CD4-positive, alpha-beta T cell treated with Interferon alpha-2 for 1 hour (primary cell): ENCODE measurements at places on chromosomes 5 and 9.
A peak's percentile ranks its signal among the peaks of the same experiment; 100 is the strongest.

DNA sequence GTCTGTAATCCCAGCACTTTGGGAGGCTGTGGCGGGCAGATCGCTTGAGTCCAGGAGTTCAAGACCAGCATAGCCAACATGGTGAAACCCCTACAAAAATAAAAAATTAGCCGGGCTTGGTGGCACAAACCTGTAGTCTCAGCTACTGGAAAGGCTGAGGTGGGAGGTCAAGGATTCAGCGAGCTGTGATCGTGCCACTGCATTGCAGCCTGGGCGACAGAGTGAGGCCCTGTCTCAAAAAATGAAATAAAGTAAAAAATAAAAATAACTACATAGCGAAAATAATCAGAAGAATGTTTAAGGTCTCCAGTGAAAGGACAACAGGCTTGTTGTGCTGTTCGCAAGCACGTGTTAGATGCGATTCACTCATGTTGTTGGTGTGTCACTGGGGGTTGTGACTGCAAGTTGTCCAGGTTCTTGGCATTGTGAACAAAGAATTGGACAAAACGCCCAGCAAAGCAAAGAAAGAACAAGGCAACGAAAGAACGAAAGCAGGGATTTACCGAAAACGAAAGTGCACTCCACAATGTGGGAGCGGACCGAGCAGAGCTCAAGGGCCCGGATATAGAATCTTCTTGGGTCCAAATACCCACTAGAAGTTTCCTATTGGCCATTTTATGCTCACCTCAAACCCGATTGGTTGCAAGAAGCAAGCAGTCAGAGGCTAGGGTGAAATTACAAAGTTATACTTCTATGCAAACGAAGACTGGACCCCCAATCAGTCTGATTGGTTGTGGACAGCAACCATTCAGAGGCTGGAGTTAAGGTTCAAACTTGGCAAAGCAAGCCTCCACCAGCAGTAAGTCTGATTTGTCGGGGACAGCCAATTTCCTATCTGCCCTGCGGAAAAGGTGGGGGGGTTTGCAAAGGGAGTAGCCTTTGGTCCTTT is 844 bp upstream of the MCCC2 start:
- no peak for DNase-seq

DNA sequence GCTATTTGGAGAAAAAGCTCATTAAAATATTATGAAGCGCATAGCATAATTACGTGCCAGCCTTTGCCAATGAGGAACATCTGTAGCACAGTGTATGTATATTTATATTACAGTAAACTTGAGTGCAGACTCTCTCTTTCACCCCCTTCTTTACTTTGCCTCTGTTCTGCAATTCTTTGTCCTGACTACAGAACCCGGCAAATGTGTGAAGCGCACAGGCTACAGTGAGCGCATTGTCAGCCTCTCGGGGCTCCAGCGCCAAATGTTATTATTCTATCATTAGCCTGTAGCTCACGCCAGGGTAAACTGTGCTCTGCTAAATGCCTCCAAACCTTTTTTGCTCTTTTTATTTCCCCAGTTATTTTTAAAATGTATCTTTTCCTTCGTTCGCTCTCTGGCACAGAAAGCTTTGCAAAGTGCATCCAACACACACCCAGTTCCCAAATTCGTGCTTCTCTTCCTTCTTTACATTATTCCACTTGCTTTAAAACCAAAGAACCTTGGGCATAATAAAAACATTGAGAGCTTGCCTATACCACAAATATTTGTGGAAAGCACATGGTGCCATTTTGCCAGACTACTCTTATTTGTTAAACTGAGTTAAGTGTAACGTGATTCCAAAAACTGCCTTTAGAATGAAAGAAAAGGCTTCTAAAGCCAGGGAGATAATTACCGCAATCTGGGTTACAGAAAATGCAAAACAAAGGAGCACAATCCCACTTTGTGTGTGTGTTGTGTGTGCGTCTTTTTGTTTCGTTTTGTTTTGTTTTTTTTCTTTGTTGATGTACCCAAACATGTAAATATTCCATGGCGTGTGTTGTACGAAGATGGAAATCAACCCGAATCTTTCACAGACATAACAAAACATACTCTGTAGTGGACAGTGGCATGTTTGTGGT is 164.1 kb upstream of the MPDZ start:
- DNase-seq: no peak

DNA sequence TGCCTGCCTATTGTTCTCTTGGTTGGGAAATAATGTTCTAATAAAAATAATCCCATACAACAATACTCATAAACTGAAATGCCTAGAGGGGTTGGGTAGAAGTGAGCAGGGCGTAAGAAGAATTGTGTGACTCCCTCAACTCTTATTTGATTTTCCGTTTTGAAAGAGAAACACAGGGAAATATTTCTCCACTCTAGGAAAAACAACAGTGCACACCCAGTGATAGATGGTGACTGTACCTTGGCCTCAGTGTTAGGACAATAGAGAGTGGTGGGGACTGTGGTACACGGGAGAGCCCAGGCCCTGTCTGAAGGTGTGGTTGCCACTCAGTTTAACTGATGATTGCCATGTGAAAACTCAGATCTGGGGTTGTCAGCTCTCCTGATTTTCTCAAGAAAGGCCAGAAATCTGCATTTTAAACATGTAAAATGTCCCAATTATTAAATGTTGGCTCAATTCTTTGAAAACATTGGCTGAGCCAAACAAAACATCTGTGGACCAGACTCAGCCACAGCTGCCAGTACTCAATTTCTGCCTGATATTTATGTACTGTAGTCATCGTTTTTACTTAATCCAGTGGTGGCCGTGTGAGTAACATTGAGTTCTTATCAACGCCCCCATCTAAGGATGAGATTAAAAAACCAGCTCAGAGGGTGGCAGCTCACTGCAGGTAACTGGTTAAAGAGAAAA is 103.8 kb upstream of the ZNF618 start:
- DNase-seq: no peak

DNA sequence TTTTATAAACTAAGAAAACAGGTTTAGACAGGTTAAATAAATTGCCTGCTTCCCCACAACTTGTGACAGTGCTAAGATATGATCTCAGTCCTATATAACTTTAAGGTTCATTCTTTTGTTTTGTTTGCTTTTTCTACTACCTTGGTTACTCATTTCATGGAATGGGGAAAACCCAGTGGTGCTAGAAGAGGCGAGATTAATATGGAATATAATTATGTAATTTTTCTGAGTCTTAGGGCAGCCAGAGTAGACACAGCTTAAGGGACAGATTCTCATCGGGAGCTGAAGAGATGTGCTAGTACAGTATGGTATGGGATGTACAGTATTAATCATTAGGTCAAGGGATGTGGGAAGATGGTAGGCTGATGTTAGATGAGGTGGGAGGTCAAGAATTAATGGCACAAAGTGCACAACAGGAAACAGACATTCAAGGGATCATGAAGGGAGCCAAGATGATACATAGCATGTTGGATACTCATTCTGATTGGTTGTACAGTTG is 6.2 kb downstream of the TRIM32 start:
- DNase-seq: no peak

GRCh38 chr9:92516521-92516920 is 19.3 kb downstream of the ECM2 start:
- DNase-seq: no peak

DNA sequence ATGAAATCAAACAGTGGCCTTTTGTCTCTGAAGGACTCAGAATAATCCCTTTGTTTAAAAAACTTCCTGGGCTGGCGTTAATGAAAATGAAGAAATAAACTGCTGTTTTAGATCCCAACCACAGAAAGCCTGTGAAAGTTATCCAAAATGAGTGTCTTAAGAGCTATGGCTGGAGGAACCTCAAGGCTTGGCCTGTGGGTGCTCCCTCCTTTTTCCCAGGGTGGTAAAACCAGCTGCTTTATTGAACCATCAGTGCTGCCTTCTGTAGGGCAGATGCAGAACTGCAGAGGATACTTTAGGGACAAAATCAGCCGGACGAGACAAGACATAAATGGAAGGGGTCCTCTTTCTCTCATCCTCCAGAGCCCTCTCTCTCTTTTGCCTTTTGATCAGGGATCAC is 100.9 kb downstream of the SMARCA2 start:
- DNase-seq: no peak

DNA sequence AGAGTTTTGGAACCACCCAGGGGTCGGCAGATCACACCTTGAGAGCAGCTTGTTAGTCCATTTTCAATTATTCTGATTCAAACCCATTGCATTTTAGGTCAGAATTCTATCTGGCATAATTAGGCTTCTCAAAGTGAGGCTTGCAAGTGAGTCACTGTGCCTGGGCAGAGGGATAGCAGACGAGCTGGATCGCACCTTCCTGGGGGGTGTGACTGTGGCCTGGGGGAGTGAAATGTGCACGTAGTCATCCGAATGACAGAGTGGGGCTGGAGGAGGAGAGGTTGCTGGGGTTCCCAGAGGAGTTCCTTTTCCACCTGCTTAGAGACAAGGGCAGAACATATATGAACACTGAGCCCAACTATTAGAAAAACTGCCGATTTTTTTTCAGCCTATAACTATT is 31.7 kb downstream of the SPACA9 start:
- no peak for DNase-seq

DNA sequence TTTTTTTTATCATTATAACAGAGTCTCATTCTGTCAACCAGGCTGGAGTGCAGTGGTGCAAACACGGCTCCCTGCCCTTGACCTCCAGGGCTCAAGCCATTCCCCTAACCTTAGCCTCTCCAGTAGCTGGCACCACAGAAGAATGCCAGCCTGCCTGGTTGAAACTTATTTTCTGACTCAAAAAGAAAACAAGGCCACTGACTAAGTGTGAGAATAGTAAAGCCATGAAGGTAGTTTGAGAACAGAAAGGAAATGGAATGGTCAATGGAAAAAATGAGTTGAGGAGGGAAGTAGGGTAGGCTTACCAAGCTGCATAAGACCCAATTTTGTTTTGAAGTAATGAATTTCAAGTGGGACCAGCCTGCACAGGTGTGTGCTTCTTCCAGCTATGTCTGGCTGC is 82.8 kb upstream of the RORB start:
- no peak for DNase-seq

DNA sequence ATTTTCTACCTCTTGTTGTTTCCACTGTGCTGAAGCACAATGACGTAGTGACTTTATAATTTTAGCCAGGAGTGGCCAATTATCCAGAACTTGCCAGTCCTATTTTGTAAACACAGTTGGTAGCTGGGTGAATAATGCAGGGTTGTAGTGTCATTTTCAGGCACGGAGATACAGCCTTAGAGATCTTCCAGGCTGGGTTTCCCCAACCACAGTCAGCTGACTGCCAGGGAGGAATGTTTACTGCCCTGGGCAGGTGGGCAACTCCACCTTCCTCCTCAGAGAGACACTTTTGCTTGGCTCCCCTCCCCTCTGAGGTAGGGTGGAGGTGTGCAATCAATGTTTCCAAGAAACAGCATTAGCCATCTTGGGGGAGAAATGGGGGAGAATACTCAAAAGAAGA is 228.1 kb upstream of the NR4A3 start:
- peak; percentile 5 for DNase-seq

GRCh38 chr9:38318759-38319495 is 73.6 kb upstream of the ALDH1B1 start:
- no peak for DNase-seq

DNA sequence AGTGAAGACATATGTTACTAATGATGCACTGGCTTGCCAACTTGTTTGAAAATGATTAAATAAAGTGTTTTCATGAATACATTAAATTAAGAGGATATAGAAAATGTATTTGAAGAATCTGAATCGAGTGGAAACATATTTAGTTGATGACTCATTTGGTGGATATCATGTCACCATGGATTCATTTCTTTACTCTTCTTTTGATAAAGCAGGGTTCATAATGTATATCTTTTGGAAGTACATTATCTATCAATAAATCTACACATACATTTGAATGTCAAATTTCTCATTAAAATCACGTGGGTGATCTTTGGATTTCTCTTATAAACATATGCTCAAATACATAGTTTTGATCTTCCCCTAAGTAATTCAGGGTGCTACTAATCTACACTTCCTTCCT is 1148.1 kb upstream of the ACO1 start:
- DNase-seq: no peak

DNA sequence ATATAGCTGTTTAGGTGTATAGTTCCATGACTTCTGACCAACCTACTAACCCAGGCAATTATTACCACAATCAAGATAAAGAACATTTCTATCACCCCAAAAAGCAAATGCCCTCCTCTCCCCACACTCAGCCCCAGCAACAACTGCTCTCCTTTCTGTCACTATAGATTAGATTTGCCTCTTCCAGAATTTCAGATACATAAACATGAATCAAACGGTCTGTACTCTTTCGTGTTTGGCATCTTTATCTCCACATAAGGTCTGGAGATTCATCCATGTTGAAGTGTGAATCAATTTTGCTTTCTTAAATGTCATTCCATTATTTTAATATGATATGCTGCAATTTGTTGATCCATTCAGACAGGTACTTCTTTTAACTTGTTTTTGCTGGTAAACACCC is 10.5 kb upstream of the GCNT1 start:
- DNase-seq: no peak

GRCh38 chr9:75000835-75001234 is 27.3 kb downstream of the CARNMT1 start:
- DNase-seq: no peak
